ENCODE measurements at places on chromosomes 12 and 14. TPM values are rescaled to one million over a fixed set of nuclear protein-coding genes. Genes with fewer than 3 reads are reported as not detected.

The RPL10L gene
- total RNA-seq = not detected

The PLEKHD1 gene
- 0.41 TPM for total RNA-seq

DNA sequence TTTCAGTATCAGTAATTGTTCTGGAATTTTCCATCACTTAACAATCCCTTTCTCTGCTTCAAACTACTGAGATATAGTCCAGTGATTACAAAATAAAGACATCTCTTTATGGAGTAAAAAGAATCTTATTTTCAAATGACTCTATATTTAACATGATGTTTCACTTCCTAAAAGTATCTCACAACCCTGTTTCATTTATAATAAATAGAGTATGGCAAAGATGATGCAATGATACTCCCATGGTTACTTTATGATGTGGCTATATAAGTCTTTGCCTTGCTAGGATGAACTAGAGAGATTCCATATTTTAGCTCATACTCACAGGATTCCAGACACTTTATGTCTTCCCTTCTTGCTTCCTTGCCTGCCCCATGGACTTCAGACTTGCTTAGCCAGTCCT lies 953.5 kb upstream of the MDGA2 start:
- DNase-seq = no peak

DNA sequence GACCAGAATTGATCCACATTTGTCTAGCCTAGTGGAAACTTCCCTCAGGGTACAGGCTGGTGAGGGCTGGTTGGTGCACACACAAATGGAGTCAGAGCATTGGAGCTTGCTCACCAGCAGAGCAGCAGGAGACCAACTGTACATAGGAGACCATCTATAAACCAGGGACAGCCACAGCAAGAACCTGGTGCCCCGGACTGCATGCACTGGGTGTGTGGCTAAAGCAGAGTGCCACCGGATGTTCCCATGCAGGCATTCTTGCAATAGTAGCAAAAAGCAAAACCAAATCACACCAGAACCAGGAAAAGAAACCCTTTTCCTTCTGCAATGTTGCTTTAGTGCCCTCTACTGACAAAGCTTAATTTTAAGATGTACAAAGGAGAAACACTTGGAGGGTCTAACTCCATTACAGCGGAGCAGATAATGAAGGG lies 136.4 kb downstream of the MDGA2 start:
- peak; percentile 20 for DNase-seq
